ENCODE measurements at places on chromosomes 11 and 22.

DNA sequence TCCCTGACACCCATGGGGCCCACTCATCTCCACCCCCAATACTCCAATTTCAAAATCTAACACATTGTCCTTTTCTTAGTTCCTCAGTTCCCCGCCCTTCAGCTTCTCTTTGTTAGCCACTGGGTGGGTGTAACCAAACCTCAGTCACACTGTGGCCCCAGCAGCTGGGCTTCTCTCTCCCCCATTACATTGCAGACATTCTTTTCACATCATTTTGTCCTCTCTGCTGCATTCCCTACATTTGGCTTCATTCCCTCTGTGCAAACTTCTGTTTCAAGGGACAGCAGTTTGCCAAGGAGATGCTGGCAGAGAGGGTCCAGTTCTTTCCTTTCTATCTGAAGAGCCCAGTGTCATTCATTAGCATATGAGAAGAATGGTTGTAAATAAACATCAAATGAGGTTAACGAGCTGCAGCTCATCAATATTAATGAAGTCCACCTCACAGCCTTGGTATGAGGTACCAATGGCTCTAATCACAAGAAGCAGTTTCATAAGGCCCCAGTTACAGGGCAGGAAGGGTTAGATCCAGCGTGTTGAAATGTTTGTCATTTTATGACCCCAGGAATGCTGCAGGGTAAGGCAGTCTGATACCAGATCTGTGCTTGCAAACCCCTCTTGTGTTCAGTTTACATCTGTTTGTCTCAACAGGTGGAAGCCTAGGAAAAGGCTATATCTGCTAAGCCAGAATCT is 72.3 kb downstream of the ARFGAP2 start:
- no peak for DNase-seq

DNA sequence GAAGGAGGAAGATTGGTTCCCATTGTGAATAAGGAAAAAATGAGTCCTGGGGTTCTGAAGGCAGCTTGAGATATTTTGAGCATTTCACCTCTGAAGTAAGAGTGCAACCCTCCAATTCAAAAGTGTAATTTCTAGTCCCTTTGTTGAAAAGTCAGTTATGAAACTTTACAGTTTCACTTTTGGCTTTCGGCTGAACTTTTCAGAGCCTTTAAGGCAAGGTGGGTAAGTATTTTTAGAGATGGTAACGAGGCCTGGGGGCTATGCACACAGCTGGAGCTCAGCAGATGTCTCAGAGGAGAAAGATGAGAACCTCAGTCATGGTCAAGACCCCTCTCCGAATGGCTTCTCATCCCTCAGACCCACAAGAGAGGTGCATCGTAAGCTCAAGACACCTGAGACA is 267.6 kb downstream of the KIRREL3 start:
- no peak for DNase-seq

GRCh38 chr22:45608763-45609180 is 62.9 kb upstream of the ATXN10 start:
- DNase-seq = no peak

- peak; percentile 54 for DNase-seq
Measured at GRCh38 chr11:70467201-70468085, 69.1 kb downstream of the CTTN start.

- no peak for DNase-seq
Measured at GRCh38 chr11:40241524-40242051, 1217.9 kb downstream of the LRRC4C start.

GRCh38 chr11:75524665-75525432 is 892 bp downstream of the GDPD5 start:
- DNase-seq = peak; percentile 59

GRCh38 chr11:122096272-122097112 is 19.5 kb downstream of the BLID start:
- no peak for DNase-seq

GRCh38 chr22:26998129-26998528 is 340.7 kb downstream of the MIAT start:
- no peak for DNase-seq

All from ovary (tissue), 10 donors.